NCI-H2081 (cell line): ENCODE measurements at places on chromosomes 7 and 10.
A peak's percentile ranks its signal among the peaks of the same experiment; 100 is the strongest.

DNA sequence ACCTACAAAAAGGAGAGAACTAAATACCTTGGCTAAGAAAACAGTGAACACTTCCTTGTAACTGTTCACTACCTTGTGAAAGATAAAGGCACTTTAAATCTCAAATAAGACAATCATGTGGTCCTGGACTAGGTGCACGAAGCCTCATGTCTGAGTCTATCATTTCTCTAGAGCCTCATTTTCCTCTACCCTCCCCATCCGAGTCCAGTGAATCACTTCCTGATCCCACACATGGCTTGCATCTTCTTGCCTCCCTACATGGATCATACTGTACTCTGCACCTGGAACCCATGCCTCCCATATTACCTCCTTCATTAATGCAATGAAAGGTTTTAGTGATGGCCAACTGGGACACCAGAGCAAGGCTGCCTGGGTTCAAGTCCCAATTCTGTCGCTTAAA is 34.5 kb downstream of the SNX10 start:
- DNase-seq, result no peak

GRCh38 chr7:18216270-18216669 is 188.6 kb upstream of the PRPS1L1 start:
- no peak for DNase-seq

DNA sequence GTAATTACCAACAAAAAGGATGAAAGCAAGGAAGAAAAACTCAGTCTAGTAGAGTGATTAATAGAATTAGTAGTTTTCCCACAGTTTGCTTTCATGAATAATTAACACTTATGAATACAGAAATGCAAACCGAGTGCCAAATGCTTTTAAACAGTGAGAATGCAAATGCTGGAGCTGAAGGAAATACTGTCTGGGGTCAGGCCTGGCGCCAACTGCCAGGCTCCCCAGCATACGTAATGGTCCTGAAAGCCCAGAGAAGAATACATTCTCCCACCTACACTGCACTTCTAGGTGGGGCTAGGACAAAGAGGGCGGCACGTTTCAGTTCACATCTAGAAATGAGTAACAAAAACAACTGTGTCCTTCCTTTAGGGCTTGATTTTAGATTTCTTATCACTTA is 30.0 kb downstream of the GLUD1 start:
- DNase-seq, result no peak

DNA sequence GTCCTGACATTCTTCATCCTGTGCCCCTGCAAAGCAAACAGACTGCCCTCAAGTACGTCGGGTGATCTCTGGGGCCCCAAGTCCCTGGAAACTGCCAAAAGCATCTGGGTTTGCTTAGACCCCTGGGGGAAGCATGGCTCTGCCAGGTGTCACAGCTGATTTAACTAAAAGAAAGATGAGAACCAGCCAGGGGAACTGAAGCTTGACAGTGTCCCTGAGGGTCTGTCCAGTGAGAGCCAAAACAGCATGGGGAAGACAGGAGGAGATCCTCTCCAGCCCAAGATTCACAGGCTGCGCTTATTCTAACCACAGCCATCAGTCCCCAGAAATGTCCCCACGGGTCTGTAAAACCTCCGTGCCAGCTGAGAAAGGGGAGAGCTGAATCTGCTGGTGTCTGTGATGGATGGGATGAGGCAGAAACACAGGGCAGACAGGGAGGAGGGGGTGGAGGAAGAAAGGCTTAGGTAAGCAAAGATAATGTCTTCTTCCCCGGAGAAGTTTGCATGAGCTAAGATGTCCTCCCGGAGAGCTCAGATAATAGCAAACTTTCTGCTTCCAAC is 21.3 kb downstream of the CCDC3 start:
- no peak for DNase-seq

DNA sequence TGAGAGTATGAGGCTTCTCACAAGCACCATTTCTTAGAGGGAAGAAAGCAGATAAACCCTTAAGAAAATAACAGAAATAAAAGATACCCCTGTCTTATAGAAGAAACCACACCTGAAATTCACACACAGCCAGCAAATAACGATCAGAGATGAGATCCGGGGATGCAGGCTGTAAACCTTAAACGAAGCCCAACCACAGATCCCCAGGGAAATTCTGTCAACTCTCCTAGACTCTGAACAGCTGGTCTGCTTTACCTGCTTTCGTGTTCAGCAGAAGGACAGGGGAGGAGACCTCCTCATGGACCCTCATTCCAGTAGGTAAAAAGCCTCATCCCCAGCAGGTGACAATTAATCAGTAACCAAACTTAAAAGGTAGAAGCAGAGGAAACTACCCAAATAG is 45.0 kb downstream of the VOPP1 start:
- DNase-seq, result no peak

DNA sequence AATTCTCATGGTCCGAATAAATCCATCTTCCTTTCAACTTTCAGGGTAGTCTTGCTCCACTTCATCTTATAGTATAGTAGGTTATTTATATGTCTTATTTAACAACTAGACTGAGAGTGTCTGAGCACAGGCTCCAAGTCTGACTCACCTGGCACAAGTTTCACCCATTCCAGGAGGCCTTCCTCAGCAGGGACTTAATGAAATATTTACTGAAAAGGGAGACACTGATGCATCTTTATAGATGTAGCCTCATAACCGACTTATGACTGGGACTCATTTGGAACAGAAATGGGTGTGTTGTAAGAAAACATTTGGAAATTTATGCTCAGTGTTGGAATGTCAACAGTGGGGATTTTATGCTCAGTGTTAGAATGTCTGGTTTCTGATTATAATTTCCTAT is 59.9 kb downstream of the CH25H start:
- no peak for DNase-seq

- DNase-seq, result peak; percentile 78
These were observed 256.5 kb downstream of the FRMD4A start for GRCh38 chr10:14074062-14074884.

DNA sequence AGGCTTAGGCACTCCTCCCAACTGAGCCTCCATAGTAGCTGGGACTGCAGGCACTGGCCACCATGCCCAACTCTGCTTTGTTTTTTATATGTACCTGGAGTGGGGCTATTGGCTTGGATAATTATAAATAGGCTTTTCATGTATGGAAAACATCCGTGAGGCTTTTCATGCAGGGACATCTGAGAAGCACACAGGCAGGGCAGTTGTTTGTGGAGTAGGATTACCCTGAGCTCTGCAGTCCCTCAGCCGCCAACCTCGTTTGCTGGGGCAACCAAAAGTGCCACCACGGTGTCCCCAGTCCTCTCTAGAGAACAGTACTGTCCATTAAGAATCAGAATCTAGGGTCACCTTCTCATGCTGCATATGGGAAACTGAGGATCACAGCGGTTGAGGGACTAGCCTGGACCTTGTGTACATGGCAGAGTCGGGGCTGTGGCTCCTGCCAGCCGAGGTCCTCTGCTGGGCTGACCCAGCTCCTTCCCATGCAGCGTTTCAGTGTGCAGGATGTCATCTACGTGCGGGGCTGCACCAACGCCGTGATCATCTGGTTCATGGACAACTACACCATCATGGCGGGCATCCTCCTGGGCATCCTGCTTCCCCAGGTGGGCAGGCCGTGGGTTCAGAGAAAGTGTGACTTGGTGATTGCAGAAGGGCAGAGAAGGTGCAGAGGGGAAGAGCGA is 54.5 kb downstream of the TSPAN15 start:
- no peak for DNase-seq

DNA sequence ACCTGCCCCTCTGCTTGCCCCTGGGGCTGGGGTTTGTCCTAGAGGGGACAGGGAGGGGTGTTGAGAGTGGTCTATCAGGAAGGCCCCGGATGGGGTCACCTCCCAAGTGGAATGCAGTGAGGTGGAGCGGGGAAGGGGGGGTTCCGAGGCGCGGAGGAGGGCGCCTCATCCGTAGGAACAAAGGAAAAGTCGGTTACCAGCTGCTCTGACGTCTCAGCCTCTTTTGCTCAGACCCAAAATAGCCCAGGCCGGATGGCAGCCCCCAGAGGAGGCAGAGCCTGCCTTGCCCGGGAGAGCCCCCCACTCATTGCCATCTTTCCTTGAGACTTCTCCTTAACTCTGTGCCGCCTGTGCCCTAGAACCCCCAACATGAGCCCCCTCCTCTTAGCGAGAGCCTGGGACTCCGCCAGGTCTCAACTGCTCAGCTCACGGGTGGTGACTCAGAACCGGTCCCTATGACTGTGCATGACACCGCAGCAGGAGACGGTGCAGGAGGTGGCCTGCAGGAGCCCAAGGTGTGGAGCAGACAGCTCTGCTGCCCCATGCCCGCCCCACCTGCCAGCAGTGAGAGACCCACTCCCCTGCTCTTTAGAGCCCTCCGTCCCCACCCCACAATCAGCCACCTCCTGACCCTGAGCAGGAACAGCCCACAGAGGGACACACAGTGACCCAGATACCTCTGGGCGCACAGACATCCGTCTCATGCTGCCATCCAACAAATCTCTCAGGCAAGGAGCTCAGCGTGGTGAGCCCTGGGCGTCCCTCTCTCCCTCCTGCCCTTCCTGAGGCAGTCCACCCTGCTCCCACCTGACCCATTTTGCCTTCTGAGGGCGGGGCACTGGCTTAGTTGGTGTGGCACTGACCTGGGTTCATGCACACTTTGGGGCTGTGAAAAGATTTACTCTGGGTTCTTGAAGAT is 13.1 kb downstream of the STX1A start:
- peak; percentile 39 for DNase-seq

DNA sequence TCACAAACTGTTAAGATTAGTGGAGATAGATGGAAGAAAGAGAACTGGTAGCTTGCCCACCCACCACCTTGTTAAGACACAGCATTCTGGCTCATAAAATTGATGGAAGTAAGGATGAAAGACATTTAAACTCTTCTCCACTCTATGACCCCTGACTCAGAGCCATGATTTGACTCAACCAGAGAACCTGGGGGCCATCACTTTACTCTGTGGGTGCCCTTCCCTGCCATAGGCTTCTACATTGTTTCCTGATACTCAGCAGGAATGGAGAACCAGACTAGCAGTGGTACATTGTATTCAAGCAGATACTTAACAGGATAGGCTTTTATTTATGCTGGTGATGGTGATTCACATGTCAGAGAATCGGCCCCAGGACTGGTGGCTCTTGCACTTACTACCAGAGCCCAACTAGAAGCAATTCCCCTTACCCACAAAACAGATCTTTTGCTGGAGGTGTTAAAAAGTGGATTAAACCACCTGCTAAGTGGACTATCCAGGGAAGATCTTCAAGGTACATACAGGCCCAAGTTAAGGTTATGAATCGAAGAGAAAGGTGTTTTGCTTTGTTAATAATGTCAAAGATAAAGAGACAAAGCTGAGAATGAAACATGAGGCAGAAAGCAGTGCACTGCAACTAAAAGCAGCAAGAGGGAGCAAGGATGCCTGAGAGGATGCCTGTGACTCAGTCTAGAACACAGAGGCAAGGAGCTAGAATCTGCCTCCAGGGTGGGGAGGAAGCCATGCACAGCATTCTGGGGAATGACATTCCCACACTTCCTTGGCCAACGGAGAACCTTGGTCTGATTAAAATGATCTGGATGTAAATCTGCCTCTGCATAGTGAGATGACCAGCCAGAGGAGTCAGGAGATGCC is 36.0 kb upstream of the GLI3 start:
- DNase-seq, result no peak

- DNase-seq, result no peak
These were observed 731.5 kb upstream of the FZD8 start for GRCh38 chr10:36373424-36374096.

GRCh38 chr7:105322655-105323277 is 66.0 kb downstream of the SRPK2 start:
- DNase-seq, result no peak

DNA sequence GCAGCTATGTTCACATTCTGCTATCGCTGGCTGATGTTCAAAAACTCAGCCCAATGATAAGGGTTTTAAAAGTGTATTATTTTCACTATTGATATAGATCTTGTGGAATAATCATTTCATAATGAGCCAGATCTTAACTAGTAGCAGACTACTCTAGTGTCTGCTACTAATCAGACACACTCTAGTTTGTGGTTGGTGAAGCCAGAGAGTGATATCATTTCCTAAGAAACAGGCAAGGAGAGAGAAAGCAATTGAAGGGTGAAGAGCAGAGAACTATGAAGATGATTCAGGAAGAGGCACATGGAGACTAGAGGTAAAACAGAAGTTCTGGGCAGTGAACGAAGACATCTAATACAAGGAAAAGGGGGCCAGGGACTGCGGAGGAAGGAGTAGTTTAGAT is 58.2 kb upstream of the BET1 start:
- DNase-seq, result no peak

DNA sequence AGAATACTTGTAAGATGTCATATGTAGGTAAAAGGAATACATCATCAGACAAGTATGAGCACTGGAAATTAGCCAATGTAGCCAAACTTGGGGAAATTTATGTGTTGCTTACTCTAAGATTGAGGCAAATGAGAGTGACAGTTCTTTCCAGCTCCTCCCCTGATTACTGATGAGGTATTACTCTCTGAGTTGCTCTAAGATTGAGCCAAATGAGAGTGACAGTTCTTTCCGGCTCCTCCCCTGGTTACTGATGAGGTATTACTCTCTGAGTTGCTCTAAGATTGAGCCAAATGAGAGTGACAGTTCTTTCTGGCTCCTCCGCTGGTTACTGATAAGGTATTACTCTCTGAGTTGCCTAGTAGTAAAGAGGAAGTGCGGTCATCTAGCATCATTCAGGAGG is 435.8 kb downstream of the NRG3 start:
- DNase-seq, result no peak

GRCh38 chr10:100370714-100371481 is 23.9 kb downstream of the SCD start:
- no peak for DNase-seq

DNA sequence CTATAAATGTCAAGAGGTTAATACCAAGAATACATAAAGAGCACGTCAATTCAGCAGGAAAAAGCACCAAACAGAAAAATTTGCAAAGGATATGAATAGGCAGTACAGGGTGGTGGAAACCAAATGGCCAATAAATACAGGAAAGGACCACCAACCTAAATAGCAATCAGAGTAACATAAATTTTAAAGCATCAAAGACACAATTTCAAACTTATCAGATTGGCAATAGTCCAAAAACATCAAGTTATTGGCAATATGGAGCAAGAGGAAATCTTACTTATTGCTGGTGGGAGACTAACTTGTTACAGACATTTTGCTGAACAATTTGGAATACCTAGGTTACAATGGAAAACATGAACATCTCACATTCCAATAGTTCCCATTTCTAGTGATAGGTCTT is 24.1 kb downstream of the SYPL1 start:
- no peak for DNase-seq

DNA sequence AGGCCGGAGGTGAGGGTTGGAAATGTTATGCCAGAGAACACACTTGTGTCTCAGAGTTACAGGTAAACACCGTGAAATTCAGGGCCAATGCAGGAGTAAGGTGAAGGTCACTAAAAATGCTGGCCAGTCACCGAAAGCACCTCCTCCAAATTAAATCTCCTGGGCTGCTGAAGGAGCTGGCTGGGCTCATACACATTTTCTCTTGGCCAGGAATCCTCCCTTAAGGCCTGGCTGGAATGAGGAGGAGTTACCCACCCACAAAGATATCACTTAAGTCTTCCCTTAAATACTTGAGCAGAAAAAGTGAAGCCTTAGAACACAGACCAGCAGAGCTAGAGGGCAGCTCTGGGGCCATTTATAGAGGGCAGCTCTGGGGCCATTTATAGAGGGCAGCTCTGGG is 46.3 kb downstream of the HTRA1 start:
- DNase-seq, result no peak

- DNase-seq, result no peak
These were observed 45.2 kb upstream of the NPFFR1 start for GRCh38 chr10:70328967-70329366.

- DNase-seq, result no peak
These were observed 3.8 kb upstream of the STN1 start for GRCh38 chr10:103921750-103922195.

GRCh38 chr10:48466611-48467240 is 138.1 kb downstream of the ARHGAP22 start:
- DNase-seq, result no peak
